Left lung (tissue), 14 donors: ENCODE measurements at places on chromosomes 5 and 9. TPM values are rescaled to one million over a fixed set of nuclear protein-coding genes. Genes with fewer than 3 reads are reported as not detected.

- no peaks in the 10 kb centered on the region for H3K4me1 ChIP-seq
- no peaks in the 10 kb centered on the region for H3K36me3 ChIP-seq
- H3K27ac ChIP-seq = no peak overlapping the region
- no peak for DNase-seq
- no peak overlapping the region for H3K4me3 ChIP-seq
- H3K27me3 ChIP-seq = no peaks in the 10 kb centered on the region
Measured at GRCh38 chr9:68727636-68728035, 22.6 kb downstream of the PIP5K1B start.

DNA sequence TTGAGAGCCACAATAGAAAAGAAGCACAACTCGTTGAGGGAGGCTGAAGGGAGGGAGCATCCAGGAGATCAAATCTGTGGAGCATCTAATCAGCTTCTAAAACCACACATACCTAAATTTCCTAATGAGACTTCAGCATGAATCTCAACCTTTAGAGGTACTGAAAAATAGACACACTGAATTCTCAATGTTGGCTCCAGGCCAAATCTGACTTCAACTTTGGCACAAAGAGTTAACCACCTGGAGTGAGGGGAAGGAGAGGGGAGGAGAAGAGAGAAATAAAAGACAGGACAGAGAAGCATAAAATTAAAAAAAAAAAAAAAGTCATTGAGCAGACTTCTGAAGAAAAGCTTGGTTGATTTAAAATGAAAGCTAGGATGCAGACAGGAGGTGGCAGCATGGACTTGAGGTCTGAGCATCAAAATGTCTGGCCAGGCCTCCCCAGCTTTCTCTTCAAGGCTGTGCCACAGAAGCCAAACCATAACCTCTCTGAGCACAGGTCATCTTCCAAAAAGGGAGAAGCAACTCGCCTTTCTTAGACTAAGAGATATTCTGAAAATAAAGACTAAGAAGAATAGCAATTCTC, 205.6 kb downstream of the DENND1A start:
- no peak overlapping the region for H3K27ac ChIP-seq
- no peak overlapping the region for H3K4me3 ChIP-seq
- H3K27me3 ChIP-seq = no peaks in the 10 kb centered on the region
- no peaks in the 10 kb centered on the region for H3K4me1 ChIP-seq

- no peaks in the 10 kb centered on the region for H3K4me1 ChIP-seq
- H3K27ac ChIP-seq = no peak overlapping the region
- no peaks in the 10 kb centered on the region for H3K36me3 ChIP-seq
- H3K27me3 ChIP-seq = no peaks in the 10 kb centered on the region
- H3K4me3 ChIP-seq = no peak overlapping the region
Measured at GRCh38 chr5:10469253-10470050, 27.8 kb downstream of the ROPN1L start.

DNA sequence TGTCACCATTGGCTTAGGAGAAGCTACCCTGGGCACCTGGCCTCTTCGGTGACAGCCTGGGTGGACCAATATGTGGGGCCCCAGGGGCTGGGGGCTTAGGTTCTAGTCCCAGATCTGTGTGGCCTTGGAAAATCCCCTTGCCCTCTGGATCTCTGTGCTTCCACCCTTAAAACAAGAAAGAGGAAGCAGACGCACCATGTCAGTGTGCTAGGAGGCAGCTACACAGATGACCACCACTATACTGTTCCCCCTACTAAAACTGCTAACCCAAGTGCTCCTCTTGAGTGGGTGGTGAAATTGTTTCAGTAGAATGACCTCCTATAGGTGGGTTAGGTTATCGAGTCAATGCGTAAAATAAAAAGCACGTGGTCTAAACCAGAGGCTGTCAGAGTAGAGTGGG, 31.0 kb downstream of the AFAP1L1 start:
- H3K4me1 ChIP-seq = no peaks in the 10 kb centered on the region
- H3K27ac ChIP-seq = no peak overlapping the region
- no peak overlapping the region for H3K4me3 ChIP-seq

Gene CDKN2B-AS1
- total RNA-seq = 1.6 TPM
